ENCODE measurements at places on chromosomes 13 and 19.
A peak's percentile ranks its signal among the peaks of the same experiment; 100 is the strongest.

- DNase-seq = no peak
Observed at GRCh38 chr13:114154476-114154875, 22.1 kb upstream of the RASA3 start.

GRCh38 chr19:54133312-54133956, 4.1 kb upstream of the CNOT3 start:
- no peak for DNase-seq

DNA sequence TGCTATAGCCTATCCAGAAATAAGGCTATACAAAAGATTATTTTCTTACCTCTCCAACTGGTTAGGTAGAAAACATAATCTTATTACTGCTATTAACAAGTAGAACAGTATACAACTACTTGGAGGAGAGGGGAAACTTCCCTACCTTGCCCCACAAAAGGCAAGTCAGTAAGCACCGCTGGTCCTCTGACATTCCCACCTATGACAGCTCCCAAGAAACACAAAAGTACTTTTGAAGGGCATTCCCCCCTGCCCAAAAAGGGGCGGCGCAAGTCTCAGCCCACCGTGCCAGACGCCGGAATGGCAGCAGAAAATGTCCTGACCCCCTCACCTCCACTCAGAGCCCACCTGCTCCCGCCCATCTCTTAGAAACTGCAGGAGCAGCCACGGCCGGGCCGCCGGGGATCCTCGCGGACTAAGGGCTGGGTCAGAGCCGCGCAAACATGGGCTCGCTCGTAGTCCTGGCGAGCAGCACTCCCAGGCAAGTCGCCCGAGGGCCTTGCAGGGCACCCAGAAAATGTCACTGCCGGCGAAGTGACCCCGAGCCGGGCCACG, 437 bp downstream of the SUCLA2 start:
- DNase-seq = no peak

GRCh38 chr13:101795025-101795424, 342.6 kb downstream of the ITGBL1 start:
- no peak for DNase-seq

DNA sequence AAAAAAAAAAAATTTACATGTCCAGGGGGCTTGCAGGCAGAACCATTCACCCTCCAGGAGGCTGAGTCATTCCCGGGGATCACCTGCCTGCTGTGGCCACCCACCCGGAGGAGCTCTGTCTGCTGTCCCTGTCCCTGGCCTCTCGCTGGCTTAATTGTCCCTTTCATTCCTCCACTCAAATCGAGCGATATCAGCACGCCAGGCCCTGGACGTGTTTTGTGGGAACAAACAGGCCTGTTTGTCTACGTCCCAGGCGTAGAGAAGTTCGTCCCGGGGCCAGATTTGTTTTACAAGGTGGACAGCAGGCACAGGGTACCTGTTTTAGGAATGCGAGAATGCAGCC, 21.2 kb downstream of the SULT2B1 start:
- DNase-seq = no peak

DNA sequence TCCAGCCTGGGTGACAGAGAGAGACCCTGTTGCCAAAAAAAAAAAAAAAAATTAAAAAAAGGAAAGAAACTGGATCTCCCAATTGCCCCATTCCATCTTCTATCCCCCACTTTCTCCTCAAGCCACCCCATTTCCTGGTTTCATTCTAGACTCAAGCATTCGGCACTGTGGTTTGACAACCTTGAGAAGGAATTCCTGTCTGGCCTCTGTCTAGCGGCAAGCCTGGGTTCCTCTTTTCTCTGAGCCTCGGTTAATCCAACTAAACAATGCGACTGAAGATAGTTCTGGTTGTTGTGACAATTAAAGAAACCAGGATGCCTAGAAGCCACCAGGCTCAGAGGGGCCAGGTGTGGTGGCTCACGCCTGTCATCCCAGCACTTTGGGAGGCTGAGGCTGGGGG, 3.3 kb upstream of the C3 start:
- DNase-seq = no peak

- no peak for DNase-seq
Observed at GRCh38 chr19:4715529-4716221, 8.0 kb downstream of the DPP9 start.

- no peak for DNase-seq
Observed at GRCh38 chr13:27868641-27869435, 51.0 kb upstream of the PDX1 start.

- no peak for DNase-seq
Observed at GRCh38 chr13:100275746-100276145, 186.9 kb downstream of the PCCA start.

GRCh38 chr13:94009701-94010100, 469.8 kb downstream of the DCT start:
- no peak for DNase-seq

- no peak for DNase-seq
Observed at GRCh38 chr13:92224825-92225224, 826.4 kb downstream of the GPC5 start.

- peak; percentile 65 for DNase-seq
Observed at GRCh38 chr19:13784731-13785452, 10.4 kb upstream of the ZSWIM4 start.

DNA sequence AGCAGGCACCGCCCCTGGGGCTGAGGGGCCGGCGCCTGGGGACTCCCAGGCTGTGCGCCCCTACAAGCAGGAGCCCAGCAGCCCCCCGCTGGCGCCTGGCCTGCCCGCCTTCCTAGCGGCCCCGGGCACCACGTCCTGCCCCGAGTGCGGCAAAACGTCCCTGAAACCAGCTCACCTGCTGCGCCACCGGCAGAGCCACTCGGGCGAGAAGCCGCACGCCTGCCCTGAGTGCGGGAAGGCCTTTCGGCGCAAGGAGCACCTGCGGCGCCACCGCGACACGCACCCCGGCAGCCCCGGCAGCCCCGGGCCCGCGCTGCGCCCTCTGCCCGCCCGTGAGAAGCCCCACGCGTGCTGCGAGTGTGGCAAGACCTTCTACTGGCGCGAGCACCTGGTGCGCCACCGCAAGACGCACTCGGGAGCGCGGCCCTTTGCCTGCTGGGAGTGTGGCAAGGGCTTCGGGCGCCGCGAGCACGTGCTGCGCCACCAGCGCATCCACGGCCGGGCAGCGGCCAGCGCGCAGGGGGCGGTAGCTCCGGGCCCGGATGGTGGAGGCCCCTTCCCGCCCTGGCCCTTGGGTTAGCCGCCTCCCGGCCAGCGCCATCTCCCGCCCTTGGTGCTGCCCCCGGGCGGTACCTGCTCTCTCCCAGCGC, 16.1 kb upstream of the GALP start:
- DNase-seq = no peak

- DNase-seq = no peak
Observed at GRCh38 chr19:27740396-27740795, 1472.6 kb downstream of the UQCRFS1 start.

DNA sequence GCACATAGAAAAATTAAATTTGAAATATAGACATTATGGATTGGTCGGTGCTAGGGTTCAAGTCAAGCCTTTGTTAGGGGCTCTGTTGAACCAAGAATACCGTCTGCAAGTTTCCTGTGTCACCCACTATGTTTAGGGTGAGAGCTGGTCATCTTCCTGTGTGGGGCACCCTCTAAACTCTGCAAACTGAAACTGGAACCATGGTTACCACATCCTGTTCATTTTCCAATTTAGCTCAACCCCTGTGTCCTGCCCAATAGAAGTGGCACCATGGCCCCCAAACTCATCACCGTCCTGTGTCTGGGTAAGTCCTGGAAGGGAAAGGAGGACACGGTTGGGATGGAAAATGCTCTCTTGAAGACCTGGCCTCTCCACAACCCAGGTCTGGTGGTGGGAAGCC, 29.9 kb downstream of the LAIR2 start:
- DNase-seq = no peak

GRCh38 chr19:9498183-9498902, at the start of gene ZNF560:
Gene ZNF560 (minus strand): TSS chr19:9498616. CDS start chr19:9475313, 23,303 bp downstream.
- no peak for DNase-seq

DNA sequence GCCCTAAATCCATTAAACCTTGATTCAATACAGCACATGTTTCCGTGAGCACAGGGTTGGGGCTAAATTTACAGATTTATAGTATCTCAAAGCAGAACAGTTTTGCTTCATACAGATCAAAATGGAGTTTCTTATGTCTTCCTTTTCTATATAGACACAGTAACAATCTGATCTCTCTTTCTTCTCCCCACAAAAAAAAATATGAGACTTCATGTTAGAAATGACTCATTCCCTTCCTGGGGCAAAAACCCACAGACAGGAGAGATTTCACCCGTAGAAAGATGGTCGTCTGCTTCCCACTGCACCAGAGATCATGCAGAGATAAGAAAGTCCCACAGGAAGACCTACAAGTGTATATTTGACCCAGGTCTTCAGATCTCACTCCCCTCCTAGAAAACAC, 7.7 kb upstream of the ZNF611 start:
- DNase-seq = no peak

- DNase-seq = no peak
Observed at GRCh38 chr13:67229481-67230403, at the start of gene PCDH9. Gene PCDH9 (minus strand): TSS chr13:67230336. CDS start chr13:67228440, 1,896 bp downstream.

DNA sequence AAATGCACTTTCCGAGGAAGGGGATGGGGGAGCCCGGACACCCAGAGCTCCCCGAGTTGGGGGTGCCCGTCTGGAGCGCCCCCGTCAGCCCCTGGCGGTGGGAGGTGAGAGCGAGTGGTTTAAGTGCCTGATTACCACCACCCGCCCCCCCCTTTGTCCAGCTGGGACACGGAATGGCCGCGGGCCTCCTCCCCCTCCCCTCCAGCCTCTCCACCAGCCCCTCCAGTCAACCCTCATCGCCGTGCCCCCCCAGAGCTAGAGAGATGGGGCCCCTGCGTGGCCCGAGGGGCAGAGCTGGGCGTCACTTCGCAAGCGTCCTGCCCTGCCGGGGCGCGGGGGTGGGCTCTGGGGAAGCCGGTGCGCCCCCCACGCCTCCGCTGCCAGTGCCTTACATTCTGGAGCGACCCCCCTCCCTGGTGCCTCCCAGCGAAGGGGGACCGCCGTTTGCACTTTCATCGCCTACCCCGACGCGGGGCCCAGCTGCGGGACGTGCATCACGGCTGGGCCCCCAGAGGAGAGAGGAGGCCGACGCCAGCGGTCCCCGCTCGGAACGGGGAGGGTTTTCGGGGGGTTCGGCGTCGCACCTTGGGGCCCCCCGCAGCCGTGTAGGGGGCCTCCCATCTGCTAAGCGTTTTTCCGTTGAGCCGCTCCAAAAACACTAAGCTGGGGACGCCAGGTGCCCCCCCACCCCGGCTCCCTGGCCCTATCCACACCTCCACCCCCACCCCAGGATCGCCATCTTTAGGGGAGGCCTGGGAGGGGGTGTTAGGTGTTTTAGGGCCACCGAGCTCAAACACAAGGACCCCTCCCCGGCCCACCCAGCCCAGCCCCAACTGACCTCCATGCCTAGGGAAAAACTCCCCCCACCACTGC, 16.4 kb downstream of the SMIM24 start:
- DNase-seq = no peak

GRCh38 chr13:105442949-105443699, 1092.3 kb downstream of the EFNB2 start:
- DNase-seq = no peak

GRCh38 chr13:79742923-79743322, 262.0 kb downstream of the NDFIP2 start:
- no peak for DNase-seq

DNA sequence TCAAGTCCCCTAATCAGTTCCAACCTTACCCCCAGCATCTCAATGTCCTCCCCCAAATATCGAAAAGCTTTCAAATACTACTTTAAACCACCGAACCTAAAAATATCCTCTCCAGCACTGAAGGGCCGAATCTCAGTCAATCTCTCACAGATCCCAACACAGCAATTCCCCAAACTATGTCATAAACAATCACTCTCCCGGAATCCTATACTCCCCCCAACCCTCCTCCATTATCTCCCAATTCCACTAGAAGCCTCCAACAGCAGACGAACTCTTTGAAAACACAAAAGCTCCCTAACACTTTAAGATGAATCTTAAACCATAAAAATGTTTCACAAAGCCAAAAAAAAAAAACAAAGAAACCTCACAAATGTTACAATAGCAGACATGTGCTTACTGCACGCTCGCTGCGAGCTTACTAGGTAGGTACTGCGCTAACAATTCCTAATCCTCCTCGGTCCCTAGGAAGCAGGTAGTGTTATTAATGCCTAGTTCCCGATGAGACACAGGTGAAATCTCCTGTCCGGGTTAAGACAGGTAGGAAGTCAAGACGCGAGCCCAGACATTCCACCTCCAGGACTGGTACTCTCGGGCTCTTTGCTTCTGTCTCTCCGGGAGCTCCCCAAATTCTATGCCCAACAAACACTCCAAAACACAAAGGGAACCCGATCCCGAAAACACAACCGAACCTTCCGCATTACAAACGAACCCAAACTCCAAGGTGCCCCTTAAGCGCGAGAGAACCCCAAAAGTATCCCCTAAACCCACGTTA, 14.2 kb downstream of the FBXO46 start:
- no peak for DNase-seq

GRCh38 chr19:49157445-49158224, at the start of gene TRPM4:
Gene TRPM4 (plus strand): TSS chr19:49157792. CDS start chr19:49157867, 75 bp downstream.
- peak; percentile 60 for DNase-seq

DNA sequence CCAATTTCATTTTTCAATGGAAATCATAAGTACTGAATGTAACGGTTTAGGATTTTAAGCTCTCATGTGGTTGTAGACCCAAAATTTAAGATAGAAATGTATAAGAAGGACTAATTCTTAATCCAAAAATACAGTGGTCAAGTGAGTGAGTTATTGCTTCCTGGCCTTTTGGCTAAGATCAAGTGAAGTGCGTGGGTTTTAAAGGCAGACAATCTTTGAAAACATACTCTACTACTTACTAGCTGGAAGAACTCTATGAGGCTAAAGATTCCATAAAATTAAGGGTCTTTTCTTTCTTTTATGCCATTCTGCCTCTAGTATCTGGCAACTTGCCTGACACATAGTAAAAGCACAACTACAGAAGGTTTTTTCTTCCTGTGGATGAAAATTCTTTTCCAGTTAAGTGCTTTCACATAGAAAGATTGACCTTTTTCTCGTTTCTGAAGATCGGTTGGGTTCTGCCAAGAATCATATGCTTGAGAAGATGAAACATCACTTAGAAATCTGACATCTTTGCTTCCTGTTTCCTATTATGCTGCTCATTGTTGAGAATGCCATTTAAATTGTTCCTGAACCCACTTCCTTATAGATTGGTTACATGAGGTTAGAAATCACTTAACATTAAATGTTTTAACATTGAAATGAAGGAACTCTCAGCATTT, 26.4 kb upstream of the SCEL start:
- DNase-seq = no peak

- no peak for DNase-seq
Observed at GRCh38 chr13:40599747-40600146, 66.7 kb downstream of the FOXO1 start.

- DNase-seq = no peak
Observed at GRCh38 chr19:30547246-30547645, 175.1 kb downstream of the ZNF536 start.

DNA sequence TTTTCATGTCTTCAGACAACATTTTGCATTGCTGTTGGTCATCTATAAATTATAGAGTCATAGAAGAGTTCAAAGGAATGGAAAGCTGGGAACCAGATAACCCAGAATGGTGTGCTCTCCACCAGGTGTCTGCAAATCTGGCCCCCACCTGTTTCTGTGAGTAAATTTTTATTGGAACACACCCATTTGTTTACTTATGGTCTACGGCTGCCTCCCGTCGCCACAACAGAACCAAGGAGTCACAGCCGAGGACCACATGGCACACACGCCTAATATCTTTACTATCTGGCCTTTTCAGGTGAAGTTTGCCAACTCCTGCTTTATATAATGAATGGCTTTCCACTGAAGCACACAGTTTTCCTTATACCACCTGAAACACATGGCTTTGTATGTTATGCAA, 58.2 kb downstream of the EFNB2 start:
- DNase-seq = no peak
